Right kidney (tissue), 9 donors: ENCODE measurements at places on chromosomes 1 and 21.

- DNase-seq: no peak
Observed at GRCh38 chr1:237038211-237038610, 3.8 kb upstream of the RYR2 start.

GRCh38 chr1:208006258-208006920, 95.5 kb upstream of the CD34 start:
- no peak for DNase-seq

DNA sequence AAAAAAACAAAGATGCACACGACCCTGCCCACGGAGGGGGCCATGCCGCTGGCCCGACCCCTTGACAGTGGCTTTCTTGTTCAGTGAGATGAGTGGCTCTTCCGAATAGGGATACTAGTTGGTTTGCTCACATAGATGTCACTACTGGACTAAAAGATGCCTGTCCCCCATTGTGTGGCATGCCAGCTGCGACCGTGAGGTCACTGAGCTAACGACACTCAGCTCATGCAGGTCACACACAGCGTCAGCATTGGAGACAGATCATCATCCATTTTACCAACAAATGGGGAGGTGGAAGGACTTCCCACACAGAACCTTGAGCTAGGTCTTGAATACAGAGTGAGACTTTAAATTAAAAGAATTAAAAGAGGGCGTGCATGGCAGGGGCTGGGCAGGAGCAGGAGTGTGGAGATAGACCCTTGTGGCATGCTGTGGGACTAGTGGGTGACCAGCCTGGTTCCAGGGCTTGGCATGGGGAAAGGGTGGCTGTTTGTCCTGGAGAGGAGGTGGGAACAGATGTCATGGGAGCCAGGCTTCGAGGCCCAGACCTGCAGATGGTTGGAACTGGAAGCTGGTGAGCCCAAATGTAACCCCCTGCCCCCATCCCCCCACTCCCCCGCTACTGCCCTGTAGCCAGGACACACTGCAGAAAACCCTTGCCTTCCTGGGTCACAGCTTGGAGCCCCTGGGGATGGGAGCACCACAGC, 12.4 kb downstream of the SLC1A7 start:
- no peak for DNase-seq

- DNase-seq: no peak
Observed at GRCh38 chr1:234585330-234586055, 24.5 kb downstream of the IRF2BP2 start.

DNA sequence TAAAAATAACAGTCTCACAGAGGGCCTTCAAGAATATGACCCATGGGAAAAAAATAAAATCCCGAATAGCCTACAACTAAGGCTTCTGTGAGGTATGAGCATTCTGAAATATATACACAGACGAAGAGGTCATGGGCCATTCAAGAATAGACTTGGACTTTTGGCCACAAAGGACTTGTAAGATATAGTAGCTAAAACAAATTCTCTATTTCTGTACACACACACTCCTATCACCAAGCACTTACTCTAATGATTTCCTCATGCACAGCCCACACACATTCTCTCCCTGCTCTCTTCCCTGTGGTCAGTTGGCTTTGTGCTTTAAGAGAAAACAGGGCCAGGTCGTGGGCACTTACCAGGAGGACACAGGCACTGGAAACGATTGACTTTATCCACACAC, 69.7 kb upstream of the ADAM30 start:
- DNase-seq: no peak
